CD8-positive, alpha-beta T cell (primary cell): ENCODE measurements at places on chromosomes 16 and 17.

DNA sequence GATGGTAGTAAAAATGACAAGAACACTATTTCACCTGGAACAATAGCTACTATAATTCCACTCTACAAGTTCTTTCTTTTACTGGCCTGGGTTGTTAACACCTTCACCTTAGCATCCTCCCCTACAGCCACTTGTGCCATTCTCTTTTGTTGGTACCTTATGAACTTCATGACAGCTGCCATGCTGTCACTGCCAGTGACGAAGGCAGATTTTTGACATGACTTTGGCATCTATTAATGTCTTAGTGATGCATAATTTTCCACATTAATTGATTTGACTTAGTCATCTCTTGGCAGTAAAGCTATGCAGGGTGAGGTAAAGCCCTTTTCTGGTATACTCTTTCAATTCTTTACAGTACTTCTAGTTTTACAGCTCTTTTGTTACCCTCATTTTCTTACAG lies 207.9 kb downstream of the TANC2 start:
- DNase-seq: no peak

DNA sequence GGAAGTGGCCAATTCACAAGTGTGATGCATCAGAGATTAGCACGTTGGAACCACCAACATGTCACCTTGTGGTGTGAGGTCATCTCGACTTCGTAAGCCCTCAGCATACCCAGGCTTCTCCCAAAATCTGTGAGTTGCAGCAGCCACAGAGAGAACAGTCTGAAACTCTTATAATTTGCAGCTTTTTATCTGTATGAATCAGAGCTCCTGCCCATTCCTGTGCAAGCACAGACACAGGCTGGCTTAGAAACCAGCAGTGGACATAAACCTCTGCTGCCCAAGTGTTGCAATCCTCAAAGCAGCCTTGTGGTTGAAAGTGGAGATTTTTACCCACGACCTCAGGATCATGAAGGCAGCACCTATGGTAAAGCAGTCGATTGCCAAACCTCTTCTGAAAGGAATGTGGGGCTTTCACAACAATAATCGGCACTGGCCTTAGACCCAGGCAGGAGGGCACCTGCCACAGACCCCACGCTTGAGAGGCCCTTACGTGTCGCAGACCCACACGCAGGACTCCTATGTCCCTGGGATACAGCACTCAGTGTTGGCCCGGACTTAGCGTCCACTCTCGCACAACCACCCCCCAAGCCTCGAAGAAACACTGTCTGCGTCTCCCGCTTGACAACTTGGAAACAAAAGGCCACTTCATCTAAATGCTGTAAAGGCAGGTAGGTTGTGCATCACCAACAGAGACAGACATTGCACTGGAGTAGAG lies 24.5 kb upstream of the OSGIN1 start:
- peak; percentile 12 for DNase-seq

- no peak for DNase-seq
Observed at GRCh38 chr16:87690911-87691685, 74.7 kb downstream of the KLHDC4 start.

DNA sequence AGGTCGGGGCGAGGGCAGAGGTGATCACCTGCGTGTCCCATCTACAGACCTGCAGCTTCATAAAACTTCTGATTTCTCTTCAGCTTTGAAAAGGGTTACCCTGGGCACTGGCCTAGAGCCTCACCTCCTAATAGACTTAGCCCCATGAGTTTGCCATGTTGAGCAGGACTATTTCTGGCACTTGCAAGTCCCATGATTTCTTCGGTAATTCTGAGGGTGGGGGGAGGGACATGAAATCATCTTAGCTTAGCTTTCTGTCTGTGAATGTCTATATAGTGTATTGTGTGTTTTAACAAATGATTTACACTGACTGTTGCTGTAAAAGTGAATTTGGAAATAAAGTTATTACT lies 28.9 kb downstream of the STH start:
- DNase-seq: no peak

GRCh38 chr16:82031116-82032084 lies 3.7 kb upstream of the HSD17B2 start:
- DNase-seq: no peak

- peak; percentile 49 for DNase-seq
Observed at GRCh38 chr17:58370309-58370708, 18.3 kb upstream of the SUPT4H1 start.

GRCh38 chr16:84509032-84509950 lies 4.8 kb upstream of the MEAK7 start:
- DNase-seq: no peak

DNA sequence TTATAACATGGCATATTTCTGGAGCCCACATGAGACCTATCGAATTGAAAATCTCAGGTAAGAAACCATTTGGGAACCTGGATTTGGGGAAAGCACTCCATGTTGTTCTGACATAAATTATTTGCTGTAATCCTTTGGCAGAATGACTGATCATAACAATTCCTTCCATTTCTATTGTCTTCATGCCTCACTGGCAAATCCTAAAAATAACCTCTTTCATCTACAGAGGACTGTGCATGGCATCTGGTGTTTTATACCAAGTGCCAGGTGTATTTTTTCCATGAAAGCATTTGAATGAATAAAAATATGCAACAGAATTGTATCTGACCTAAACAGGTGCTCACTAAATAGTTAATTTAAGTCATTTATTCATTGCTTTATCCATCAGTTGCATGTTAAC lies 33.7 kb upstream of the COQ7 start:
- DNase-seq: no peak

DNA sequence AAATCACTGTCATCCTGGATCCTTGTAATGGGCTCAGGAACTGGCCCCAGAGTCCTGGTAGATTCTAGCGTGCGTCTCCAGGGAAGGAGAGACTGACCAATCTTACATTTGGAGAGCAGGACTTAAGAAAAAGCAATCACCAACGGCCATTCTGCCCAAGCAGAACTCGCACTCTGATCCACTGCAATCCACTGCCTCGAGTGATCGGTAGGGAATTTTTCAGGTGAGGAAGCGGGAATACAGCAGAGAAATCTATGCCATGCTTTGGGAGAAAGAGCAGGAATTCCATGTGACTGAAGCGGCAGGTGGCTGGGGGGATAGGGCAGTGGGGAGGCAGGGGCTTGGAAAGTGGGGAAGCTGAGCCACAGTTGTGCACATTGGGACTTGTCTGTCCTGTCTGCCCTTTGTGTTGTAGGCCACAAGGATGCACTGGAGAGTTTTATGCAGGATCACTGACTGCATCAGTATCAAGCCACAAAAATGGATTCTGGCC lies 143.9 kb upstream of the HS3ST2 start:
- no peak for DNase-seq

- DNase-seq: no peak
Observed at GRCh38 chr17:31148205-31148604, 53.4 kb downstream of the NF1 start.

GRCh38 chr16:7167626-7168025 lies 165.0 kb upstream of the RBFOX1 start:
- no peak for DNase-seq

DNA sequence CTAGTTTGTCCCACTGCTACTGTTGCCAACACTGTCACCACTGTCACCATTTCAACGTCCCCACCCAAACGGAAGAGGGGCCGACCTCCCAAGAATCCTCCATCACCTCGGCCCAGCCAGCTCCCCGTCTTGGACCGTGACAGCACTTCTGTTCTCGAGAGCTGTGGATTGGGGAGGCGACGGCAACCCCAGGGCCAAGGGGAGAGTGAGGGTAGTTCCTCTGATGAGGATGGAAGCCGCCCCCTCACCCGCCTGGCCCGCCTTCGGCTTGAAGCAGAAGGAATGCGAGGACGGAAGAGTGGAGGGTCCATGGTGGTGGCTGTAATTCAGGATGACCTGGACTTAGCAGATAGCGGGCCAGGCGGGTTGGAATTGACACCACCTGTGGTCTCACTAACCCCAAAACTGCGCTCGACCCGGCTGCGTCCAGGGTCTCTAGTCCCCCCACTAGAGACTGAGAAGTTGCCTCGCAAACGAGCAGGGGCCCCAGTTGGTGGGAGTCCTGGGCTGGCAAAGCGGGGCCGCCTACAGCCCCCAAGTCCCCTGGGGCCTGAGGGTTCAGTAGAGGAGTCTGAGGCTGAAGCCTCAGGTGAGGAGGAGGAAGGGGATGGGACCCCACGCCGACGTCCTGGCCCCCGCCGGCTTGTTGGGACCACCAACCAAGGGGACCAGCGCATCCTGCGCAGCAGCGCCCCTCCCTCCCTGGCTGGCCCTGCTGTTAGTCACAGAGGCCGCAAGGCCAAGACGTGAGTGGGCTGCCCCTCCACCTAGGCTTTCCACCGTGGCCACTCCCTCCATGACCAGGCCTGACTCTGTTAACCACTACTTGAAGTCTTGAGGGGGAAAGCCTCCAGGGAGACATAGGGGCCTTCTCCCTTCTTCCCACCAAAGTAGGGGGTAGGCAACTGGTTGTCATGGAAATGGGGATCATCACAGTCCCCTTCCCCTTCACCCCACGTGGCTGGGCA lies 9.0 kb upstream of the PHKG2 start:
- no peak for DNase-seq

DNA sequence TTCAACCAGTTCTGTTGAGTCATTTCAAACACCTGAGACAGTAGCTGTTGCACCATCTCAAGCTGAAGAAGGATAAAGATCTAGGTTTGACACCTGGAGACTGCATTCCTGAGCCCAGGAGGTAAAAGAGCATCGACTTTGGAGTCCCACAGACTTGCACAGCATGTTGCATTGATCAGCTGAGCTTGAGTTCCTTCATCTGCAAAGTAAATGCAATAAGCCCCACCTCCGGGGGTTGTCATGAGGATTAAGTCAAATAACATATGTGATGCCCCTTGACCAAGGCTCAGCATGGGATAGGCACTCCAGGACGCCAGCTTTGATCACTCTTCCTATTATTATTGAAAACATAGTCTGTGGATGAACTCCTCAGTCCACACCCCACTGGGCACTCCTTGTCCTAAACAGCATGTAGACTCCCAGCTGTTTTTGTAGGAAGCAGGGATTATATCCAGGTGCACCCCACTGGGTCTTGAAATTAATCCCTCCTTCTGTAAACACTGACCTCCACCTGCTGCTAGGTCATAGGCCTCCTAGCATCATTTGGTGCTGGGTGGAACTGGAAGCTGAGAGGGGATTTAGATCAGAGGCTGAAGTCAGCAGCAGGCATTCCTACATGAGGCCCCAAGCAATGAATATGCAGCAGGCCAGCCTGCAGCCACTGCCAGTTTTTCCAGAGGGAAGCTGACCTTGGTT lies 259.0 kb downstream of the HS3ST4 start:
- no peak for DNase-seq

GRCh38 chr16:84827897-84828296 lies 8.1 kb downstream of the CRISPLD2 start:
- no peak for DNase-seq

DNA sequence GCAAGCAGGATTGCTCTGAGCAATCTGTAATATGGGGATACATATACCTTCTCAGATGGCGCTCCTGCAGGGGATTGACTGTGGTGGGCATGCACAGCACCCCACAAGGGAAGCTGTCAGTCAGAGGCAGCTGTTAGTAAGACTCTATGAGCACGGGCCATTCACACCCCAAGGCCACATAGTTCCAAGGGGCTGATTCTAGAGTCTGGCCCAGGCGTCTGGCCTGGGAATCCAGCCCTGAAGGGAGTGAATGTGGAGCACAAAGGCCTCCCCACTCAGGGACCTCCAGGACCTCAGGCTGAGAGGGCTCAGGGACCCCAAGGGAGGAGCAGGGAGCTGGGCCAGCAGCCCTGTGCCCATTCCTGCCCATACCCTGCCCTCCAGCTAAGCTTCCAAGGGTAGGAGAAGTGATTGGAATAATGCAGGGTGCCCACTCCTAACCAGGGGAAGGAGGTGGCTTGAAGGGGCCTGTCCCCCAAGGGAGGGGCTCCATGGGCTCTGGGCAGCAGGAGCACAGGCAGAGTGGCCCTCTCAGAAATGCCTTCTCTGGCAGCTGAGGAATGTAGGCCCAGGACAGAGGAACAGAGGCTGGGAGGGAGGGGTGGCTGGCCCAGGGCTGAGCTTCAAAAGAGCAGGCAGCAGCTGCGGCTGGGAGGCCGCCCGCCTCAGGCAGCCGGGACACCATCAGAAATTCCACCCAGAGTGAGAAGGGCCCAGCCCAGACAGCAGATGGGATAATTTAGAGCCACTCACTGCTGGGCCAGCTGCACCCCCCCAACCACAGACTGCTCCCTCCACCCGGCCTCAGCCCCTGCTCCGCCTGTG lies 48.9 kb upstream of the MRPS23 start:
- no peak for DNase-seq

DNA sequence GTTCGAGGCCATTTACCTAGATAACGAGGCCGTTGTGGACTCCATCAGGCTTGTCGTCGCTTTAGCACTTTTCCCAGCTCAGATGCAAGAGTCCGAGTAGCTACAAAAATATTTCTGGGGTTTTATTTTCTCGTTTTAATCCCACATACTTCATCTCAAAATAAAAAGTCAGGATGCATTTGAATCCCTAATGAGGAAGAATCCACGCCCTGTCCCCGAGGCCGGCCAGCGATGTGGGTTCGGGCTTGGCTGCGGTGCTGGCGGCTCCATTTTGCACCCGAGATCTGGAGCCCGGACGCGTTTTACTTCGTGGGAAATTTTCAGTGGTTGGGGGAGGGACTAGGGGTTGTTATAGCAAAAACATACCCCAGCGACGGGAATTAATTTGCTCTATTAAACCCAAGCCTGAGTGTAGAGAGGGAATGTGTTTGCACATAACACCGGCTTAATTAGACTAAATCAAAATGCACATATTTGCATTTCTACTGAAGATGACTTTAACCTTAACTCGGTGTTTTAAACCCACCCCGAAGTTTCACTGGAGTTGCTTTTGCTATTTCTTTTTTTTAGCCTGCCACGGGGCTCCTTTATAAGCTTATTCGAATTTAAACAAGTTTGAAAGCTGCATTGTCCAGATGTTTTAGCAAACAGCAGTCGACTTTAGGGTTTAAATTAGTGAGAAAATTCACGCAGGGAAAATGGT lies 4.8 kb downstream of the IRX5 start:
- no peak for DNase-seq

DNA sequence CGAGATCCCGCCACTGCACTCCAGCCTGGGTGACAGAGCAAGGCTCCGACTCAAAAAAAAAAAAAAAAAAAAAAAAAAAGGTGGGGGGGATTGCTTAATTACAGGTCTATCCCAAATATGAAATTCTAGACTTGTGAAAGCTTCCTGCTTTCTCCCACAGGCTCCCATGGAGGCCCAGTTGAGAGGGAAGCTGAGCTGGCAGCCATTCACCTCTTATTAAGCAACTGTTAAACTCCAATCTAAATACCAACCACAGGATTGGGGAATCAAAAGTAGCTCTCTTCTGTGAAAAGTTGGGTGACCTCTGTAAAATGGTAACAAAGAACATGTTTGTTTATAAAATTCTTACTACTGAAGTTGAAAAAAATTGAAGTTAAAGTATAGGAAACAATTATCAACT lies 45.8 kb upstream of the STAC2 start:
- DNase-seq: no peak

GRCh38 chr17:81150377-81151077 lies 14.8 kb upstream of the PVALEF start:
- DNase-seq: no peak

- no peak for DNase-seq
Observed at GRCh38 chr17:83135692-83136091, 56.3 kb downstream of the METRNL start.

GRCh38 chr17:81516439-81516838 lies 3.8 kb upstream of the ACTG1 start:
- DNase-seq: no peak

GRCh38 chr16:56355221-56355620 lies 70.1 kb downstream of the AMFR start:
- no peak for DNase-seq

- DNase-seq: no peak
Observed at GRCh38 chr17:65990593-65990992, 201.3 kb downstream of the CEP112 start.
